ENCODE measurements at places on chromosomes 3 and 15. TPM values are rescaled to one million over a fixed set of nuclear protein-coding genes. Genes with fewer than 3 reads are reported as not detected.

The TMPRSS7 gene
- not detected for total RNA-seq

The GABRG3 gene
- not detected for total RNA-seq

The EPHB1 gene
- 1.4 TPM for total RNA-seq

The BCL2A1 gene
- 14.0 TPM for total RNA-seq

The PRSS50 gene
- not detected for total RNA-seq

The GNAT1 gene
- 1.3 TPM for total RNA-seq

The TM4SF4 gene
- 0.65 TPM for total RNA-seq

The GOLGA6D gene
- not detected for total RNA-seq

The LSAMP gene
- total RNA-seq: 2.4 TPM

The GRIP2 gene
- 0.84 TPM for total RNA-seq

The RBMS3 gene
- 148 TPM for total RNA-seq

The ITIH4 gene
- total RNA-seq: 4.6 TPM

The IL5RA gene
- total RNA-seq: 0.36 TPM

The FBN1 gene
- total RNA-seq: 152 TPM

Measured in omental fat pad (tissue), 4 donors.